ENCODE measurements at places on chromosomes 5 and 9.
A peak's percentile ranks its signal among the peaks of the same experiment; 100 is the strongest.

DNA sequence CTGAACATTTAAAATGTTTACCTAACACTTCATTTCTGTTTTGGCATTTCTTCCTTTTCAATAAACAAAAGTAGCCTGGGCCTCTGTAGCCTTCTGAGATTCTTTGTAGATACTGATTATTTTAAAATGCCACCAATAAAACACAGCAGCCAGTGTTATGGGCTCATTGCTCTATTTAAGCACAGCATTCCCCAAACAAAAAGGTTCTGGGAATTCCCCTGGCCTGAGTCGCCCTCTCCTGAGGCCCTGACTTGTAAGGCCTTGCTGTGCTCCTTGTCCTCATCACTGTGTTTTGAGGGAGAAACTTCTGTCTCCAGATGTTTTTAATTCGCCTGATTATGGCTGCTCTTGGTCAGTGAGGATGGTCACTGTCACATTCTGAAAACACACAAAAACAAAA is 33.0 kb upstream of the CTXN3 start:
- no peak for DNase-seq

DNA sequence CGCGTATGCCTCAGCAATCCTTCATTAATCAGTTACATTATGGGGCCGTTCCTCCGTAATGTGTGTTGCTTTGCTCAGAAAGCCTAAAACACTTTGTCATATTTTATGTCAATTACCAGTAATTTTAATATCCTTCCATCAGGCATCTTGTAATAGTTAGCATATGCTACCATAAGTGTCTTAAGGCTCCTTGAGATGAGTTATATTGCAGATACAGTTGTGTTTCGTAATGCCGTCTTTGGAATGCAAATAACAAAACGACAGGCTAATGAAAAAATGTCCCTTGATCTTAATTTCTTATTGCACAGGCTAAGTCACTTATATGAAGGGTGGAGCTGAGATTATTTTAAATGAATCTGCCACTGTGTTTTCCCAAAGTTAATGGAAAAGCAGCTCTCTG is 50.5 kb downstream of the TBCA start:
- DNase-seq, result no peak

- DNase-seq, result no peak
Observed at GRCh38 chr5:861442-862366, 10.9 kb upstream of the ZDHHC11 start.

DNA sequence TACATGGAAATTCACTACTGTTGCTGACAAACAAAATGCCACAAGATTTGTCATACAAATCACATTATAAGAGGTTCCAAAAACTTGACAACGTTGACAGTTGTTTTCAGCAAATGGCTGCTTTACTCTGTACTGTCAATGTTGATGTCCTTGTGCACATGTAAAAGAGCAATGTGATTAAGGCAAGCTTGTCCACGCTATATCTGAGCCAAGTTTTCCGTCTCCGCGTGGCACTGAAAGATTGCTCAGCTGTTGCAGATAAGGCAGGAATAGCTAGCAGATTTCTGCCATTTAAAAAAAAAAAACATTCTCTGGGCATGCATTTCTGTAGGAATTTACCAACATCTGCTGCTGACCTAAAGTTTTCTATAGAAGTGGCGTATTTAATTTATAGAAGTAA is 46.4 kb upstream of the MEF2C start:
- DNase-seq, result no peak

DNA sequence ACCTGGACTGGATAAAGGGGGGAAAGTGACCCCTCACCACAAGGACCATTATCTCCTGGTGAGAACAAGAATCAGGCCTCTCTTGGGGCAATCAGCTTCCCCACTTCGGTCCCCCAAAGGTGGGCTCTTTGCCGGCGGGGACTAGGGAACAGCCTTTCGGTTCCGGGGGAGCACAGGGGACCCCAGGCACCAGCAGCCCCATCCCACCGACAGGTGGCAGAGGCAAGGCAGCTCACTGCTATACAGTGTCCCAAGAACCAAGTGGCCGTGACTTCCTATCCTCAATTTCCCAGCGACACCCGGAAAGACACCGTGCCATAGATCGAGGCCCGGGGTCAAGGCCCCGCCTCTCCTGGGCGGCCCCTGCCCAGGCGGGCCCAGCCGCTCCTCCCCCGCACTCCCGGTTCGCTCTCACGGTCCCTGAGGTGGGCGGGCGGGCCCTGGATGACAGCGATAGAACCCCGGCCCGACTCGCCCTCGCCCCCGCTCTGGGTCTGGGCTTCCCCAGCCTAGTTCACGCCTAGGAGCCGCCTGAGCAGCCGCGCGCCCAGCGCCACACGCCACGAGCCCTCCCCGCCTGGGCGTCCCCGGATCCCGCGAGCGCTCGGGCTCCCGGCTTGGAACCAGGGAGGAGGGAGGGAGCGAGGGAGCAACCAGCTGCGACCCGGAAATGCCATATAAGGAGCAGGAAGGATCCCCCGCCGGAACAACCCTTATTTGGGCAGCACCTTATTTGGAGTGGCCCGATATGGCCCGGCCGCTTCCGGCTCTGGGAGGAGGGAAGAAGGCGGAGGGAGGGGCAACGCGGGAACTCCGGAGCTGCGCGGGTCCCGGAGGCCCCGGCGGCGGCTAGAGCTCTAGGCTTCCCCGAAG is 655 bp upstream of the EGR1 start:
- peak; percentile 95 for DNase-seq

DNA sequence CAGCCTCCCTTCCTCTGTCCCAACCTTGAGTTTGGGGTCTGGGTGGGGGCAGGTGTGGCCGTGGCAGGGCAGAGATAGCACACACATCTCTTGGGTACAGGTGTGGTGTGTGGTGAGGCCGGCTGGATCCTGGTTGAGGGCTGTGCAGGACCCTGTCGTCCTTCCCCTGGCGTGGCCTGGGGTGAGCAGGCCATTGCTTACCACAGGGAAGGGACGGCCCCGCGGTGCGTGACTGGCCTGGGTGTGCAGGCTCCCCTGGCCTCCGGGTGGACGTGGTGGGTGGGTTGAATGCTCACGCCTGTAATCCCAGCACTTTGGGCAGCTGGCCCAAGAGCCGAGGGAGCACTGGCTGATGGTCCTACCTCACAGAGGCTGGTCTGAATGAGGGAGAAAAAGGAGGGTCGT is 1.2 kb downstream of the ARRDC1 start:
- no peak for DNase-seq

GRCh38 chr9:96071815-96072124 is 196.3 kb downstream of the ERCC6L2 start:
- DNase-seq, result no peak

DNA sequence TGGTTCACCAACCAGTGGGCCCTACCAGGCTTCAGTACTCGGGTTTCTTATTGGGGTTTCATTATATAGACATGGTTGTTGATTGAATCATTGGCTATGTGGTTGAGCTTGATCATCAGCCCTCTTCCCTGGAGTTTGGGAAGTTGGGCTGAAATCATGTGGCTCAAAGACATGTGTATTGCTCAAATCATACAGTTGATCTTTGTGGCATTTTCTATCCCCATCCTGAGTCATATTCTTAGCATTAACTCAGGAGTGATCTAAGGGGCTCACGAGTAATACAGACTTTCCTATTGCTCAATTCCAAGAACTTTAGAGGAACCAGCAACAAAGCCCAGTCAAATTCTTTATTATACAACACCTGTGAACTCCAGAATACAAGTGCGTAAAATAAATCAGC is 66.2 kb downstream of the SMC5 start:
- no peak for DNase-seq

- DNase-seq, result no peak
Observed at GRCh38 chr5:57176350-57176857, 2.5 kb downstream of the GPBP1 start.

DNA sequence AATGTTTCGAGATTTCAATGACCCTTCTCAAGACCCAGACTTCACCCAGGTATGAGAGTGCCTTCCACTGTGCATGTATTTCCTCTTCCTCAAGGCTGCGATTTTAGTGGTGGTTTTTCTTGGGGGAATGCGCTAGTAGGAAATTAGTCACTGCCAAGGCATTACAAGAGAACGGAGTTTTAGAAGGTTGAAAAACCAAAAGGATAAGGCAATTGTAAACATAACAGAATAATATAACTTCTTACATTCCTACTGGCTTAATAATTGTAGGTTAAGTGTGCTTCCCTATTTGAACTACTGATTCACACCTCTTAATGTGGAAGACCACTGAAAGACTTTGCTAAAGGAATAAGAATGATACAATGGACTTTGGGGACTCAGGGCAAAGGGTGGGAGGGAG is 38.9 kb downstream of the ACO1 start:
- no peak for DNase-seq

GRCh38 chr5:90191352-90192045 is 218.1 kb downstream of the CETN3 start:
- DNase-seq, result no peak

DNA sequence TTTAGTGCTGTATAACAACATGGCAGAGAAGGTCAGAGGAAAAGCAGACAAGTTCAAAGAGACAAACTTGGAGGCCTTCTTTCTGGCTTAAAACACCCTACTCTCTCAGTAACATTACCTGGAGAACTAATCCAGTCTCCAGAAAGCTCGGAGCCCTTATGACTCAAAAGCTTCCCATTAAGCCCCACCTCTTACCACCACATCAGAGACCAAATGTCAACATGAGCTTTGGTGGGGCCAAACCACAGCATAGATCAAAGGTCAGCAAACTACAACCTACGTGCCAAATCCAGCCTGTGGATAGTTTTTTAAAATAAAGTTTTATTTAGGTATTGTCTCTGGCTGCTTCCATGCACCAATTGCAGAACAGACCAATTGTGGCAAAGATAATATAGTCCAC is 589.9 kb downstream of the DNAH5 start:
- DNase-seq, result no peak

GRCh38 chr5:51001227-51001923 is 334.9 kb downstream of the PARP8 start:
- DNase-seq, result no peak

DNA sequence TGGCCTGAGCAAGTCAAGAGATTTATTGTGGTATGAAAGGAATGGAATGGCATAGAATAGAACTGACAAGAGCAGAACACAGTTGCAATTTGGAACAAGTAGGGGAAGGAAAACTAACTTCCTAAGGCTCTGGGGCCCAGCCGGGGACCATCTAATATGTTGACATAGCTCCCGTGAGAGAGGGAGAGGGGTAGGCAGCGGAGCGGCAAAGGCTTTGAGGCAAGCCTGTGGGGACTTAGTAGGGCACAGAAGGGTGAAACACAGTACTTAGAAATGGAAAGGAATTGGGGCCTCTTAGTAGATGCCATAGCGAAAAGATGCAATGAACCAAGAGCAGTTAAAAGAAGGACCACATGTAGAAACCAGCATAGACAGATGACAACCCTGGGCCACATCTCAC is 11.8 kb upstream of the GNA14 start:
- DNase-seq, result no peak

- DNase-seq, result no peak
Observed at GRCh38 chr9:127370672-127371648, 26.0 kb upstream of the SLC2A8 start.

DNA sequence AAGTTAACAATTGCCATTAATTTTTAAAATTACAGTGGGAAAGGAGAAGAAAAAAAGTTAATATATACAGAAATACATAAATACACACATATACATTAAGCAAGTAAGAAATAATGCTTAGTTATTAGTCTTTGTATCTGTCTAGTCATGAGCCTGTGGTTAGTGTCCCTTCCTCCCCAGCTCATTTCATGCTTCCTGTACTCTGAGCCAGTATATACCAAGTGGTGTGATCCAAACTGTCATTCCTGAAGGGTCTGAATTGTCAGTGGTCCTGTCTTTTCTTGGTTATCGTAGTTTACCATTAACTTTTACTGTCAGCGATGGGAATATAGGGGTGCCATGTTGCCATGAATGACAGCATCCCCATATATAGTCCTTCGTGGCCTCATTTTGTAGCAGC is 24.2 kb upstream of the STOM start:
- no peak for DNase-seq

DNA sequence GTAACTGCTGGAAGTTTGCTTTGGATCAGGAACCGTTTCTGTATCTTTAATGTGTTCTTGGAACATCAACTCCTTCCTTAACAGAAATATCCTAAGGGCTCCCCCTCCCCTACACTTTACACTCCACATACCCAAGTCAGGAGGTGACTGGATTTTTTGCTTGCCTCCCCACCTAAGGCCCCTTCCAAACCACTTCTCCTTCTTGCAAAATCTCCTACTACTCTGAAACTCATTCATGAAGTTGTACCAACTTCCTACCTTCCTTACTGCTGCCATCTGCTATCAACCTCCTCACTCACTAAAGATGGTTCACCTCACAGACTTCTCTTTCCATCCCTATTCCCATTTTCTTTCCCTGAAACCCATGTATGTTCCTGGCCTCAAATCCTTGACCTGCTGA is 16.1 kb downstream of the TXN start:
- DNase-seq, result no peak

DNA sequence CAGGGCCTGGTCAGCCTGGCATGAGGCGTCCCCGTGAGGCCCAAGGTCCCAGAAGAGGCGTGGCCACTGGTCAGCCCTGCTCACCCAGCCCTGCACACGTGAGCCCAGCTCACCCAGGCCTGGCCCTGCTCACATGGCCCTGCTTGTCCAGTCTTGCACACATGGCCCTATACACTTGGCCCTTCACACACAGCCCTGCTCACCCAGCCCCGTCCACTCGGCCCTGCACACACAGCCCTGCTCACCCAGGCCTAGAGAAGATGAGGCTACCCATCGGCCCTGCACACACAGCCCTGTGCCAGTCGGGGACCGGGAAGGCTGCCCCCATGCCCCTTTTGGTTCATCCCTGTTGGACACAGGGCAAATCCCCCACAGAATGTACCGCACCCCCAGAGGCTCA is 28.4 kb downstream of the ZDHHC11B start:
- no peak for DNase-seq

DNA sequence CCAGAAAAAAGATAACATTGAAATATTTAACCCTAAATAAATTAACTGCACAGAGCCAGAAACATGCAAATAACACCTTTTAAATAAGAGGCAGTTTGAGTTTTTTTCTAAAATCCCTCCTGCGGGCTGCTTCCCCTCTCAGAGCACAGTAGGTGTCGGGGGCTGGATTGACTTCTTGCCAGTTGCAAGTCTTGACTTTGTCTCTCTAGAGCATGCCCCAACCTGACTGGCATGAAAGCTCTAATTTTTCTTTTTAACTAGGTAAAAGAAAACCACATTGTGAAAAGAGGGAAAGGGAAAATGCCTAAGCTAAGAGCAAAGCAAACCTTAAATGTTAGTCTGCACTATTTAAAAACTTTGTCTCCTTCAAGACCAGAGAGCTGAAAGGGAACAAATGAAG is 46.4 kb upstream of the DNAH5 start:
- no peak for DNase-seq
